ENCODE measurements at places on chromosomes 5 and 9. TPM values are rescaled to one million over a fixed set of nuclear protein-coding genes. Genes with fewer than 3 reads are reported as not detected.
A peak's percentile ranks its signal among the peaks of the same experiment; 100 is the strongest.

GRCh38 chr9:127595611-127596010 lies 16.5 kb upstream of the STXBP1 start:
- no peak for DNase-seq

- no peak for DNase-seq
Observed at GRCh38 chr5:88045931-88046461, 222.6 kb downstream of the TMEM161B start.

DNA sequence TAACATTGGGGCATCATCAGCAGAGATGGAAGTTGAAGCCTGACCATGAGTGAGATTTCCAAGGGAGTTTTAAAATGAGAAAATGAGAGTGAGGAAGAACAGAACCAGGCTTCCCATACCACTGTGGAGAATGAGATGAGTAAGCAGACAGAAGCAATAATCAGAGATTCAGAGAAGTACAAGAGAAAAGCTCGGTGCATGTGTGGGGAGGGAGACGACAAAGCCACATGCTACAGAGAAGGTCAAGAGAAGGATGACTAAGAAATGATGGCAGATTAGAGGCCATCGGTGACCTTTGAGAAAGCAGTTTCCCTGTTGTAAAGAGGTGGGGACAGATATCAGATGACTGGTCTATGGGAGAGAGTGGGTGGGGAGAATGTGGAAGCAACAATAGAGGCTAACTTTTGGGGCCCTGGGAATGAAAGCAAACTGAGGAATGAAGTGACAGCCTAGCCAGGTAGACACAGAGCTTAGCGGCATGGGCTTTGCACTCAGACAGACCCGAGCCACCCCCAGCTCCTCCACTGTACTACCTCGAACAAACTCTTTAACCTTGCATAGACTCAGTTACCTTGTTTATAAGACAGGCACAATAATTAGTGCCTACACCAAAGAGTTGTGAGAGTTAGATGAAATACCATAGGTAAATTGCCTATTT lies 207.7 kb downstream of the PIK3R1 start:
- no peak for DNase-seq

- no peak for DNase-seq
Observed at GRCh38 chr5:180816608-180817534, 14.3 kb upstream of the MGAT1 start.

DNA sequence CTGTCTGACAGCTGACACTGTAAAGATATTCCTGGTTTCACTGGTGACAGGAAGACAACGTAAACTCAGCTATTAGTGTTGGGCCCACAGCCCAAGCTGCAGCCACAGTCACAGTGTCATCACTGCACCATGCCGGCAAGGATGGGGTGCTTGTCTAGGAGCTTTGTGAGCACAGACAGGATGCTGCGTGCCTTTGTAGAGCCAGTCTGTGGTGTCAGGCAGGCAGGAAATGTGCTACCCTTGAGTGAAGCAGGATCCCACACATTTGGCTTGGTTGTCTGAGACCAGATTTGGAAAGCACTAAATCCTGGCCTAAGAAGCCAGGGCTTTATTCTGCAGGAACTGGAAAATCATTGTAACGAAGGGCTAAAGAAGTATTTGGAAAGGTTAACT lies 121.6 kb upstream of the ADAMTS16 start:
- no peak for DNase-seq

DNA sequence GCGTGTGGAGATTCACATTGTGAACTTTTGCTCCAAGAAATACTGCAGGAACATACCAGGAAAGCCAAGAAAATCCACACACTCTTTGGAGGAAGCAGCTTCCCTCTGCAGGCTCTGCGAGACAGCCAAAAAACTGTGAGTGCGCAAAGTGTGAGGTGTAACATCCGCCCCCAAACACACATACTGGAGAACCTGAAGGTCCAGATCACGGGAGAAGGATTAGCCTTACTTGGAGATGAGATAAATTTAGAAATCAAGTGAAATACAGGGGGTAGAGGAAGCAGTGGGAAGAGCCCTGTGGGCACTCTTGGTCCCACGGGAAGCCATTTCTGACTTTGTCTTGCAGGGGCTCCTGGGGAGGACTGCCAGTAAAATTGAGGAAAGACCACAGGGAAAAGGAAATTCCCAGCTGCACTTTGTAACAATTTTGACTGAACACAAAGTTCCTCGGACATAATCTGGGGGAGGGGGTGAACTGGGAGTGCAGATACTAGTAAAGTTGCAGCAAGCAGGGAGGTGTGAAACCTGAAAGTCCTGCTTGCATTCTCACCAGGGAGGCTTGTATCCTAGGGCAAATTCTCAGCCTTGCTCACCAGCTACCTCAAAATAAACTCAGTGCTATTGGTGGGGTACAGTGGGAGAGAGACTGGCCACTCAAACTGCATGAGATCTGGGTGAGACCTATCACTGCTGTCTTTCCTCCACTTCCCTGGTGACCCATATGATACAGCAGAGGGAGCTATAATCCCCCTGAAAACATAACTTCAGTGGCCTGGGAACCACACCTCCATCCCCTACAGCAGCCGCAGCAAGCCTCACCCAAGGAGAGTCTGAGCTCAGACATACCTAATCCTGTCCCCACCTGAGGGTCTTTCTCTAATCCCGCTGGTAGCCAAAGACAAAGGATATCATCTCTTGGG lies 109.1 kb downstream of the ALDH1A1 start:
- DNase-seq, result peak; percentile 65

DNA sequence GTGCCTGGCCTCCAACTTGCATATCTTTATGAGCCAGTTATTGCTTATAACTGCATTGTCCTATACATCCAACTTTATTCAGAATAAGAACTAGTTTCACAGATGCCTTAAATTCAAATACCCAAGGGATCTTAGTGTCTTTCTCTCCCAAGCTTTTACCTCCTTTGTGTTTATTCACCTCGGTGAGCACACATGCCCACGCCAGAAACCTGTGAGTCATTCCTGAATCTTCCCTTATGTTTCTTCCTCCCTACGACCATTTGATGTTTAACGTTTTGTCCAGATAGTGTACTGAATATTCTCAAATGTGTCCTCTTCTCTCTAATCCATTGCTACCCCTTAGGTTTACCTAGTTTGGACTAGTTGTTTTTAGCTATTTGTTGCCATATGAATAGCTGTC lies 55.5 kb upstream of the MEGF10 start:
- DNase-seq, result no peak

DNA sequence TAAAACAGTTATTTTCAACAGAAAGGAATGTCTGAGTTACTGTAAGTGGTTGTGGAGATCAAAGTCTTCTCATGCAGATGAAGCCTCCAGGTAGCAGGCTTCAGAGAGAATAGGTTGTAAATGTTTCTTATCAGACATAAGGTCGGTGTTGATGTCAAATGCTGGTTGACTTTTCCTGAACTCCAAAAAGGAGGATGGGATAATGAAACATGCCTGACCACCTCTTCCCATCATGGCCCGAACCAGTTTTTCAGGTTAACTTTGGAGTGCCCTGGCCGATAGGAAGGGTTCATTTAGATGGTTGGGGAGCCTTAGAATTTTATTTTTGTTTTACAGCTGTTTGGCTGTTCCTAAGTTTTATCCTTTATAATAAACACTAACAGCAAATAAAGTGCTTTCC lies 478.4 kb downstream of the ACTL7B start:
- DNase-seq, result no peak

IL3 gene
- total RNA-seq, result not detected

STPG3 gene
- not detected for total RNA-seq

MEIKIN gene
- total RNA-seq, result not detected

ENTREP1 gene
- 7.5 TPM for total RNA-seq

TUSC1 gene
- total RNA-seq, result not detected

All from H7 (cell line).